ENCODE measurements at places on chromosomes 3 and 15.

GRCh38 chr15:64645995-64646394 is 129.4 kb downstream of the RBPMS2 start:
- no peak for DNase-seq

GRCh38 chr15:78149805-78150751 is 916 bp downstream of the IDH3A start:
- peak; percentile 33 for DNase-seq

GRCh38 chr3:60053526-60054265 is 1003.9 kb upstream of the CFAP20DC start:
- no peak for DNase-seq

GRCh38 chr3:70731046-70731445 is 418.6 kb upstream of the MDFIC2 start:
- no peak for DNase-seq

GRCh38 chr3:108441071-108441507 is 69.3 kb downstream of the MYH15 start:
- no peak for DNase-seq
